Left renal pelvis (tissue), 4 donors: ENCODE measurements at places on chromosomes 4 and X.

- no peak for DNase-seq
These were observed 67.2 kb downstream of the ANTXR2 start for GRCh38 chr4:80005863-80006262.

DNA sequence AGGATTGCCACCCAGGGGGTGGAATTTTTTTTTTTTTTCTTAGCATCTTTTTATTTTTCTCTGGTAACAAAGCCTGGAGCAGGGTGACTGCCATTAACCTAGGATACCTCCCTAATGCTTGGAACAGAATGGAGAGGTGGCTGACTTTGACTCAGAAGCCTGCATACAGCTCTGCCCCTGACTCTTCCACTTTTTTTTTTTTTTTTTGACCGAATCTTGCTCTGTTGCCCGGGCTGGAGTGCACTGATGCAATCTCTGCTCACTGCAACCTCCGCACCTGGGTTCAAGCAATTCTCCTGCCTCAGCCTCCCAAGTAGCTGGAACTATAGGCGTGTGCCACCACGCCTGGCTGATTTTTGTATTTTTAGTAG is 341 bp upstream of the SLC2A9 start:
- no peak for DNase-seq

DNA sequence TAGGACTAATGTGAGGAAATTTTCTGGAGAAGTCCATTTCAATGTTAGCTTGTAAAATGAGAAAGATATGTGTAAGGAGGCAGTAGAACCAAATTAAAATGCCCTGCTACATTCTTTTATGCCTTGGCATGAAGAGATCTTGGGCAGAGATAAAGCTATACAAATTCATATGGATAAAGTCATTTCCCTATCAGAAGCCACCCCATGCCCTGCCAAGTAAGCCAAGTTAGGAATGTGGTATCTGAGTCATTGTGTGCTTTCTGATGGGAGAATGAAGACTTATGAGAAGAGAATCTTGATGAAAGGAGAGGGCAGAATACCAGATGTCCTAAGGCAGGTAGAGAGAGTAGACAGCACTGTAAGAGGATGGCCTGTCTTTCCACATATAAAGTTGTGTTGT is 83.7 kb downstream of the TEX13A start:
- no peak for DNase-seq

DNA sequence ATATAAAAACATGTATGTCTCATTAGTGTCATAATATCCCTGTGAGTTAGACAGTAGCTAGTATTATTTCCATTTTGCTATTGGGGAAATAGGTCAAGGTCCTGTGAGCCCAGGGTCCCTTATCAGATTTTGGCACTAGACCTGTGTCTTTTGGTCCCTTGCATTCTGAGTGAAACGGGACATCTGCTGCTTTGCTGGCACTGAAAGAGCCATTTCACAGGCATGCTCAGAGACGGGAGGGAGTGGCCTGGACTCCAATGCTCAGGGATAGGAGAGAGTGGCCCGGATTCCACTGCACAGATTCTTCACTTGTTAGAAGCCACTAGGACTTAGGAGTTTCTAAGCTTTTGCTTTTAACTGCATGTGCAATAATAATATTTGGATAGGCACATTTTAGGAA is 177.2 kb downstream of the TSPAN5 start:
- DNase-seq: no peak

DNA sequence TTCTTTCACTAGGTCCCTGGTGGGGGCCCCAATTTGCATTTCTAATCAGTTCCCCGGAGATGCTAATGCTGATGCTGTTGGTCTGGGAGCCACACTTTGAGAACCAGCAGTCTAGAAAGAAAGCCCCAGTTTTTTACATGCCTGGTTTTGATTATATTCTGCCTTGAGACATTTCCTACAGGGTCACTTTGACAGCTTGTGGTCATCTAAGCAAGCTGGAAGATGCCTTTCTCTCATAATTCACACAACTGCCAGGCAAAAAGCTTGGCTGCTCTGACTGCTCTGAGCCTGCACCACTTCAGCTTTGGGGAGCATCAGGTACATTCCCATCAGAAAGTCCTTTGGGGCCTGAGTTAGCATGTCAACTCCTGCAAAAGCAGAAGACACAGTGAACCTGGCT is 5.9 kb upstream of the PLAC1 start:
- no peak for DNase-seq

DNA sequence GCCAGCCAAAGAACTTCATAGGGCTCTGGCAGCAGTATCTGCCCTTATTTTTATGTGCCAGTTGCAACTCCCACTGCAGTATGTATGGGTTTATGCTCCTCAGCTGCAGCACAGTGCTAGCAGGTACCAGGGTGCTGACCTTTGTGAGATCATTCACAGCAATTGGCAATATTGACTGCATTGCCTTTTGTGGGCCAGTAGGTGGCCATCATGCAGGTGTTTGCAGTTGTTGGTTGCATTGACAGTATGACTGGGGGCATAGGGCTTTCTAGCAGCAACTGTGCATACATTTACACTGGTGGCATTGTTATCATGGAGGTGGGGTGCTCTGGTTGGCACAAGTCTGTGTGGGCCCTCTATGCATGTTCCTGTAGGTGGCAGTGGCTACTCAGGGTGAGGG is 42.5 kb downstream of the FAAH2 start:
- DNase-seq: no peak

DNA sequence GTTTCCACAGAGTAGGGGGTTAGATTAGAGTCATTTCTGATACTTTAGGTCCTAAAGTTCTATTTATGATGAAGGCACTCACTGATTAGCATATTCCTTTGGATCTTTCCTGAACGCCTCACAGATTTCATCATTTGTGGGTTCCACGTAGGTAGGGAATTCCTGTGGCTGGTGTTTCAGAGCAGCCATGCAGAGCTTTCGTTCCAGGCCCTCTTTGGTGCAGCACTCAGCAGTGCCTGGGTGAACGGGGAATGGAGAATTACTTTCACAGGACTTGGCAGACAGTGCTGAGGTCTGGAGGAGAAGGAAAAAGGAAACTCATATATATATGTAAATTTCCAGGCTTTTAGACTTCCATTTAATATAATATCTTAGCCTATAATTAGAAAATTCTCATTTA is 18.5 kb downstream of the GC start:
- DNase-seq: no peak
